ENCODE measurements at places on chromosomes 16 and 17.

DNA sequence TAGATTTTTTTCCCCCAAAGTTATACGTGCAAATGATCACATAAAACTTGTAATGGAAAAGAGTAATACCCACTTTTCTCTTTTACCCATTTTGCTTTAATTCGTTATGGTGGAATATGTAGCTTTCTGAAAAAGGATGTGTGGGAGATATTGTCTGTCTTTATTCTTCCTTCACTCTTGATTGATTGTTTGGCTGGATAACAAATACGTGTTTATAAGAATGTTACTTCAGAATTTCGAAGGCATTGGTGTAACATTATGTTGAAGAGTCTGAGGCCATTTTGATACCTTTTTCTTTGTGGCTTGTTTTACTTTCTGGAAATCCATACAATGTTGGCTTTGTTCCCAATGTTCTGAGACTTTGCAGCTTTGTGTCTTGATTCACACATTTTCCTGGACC lies 71.4 kb downstream of the BCAS3 start:
- no peak for DNase-seq

DNA sequence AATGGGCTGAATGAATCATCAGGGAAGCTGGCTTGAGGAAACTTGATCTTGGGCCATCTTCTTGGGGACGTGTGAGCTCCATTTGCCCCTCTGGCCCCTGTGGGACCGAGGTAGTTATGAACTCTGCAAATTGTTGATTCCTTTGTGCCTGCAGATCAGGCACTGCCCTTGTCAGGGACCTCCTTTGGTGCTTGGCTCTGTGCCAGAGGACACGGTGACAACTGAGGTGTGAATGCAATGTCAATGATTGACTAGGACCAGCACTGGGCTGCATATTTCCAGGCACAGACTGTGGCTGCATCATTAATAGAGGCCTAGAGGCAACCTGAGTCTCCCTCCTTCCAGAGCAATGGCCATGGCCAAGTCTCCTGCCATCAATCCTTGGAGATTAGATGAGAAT lies 23.8 kb downstream of the PDILT start:
- DNase-seq = no peak

DNA sequence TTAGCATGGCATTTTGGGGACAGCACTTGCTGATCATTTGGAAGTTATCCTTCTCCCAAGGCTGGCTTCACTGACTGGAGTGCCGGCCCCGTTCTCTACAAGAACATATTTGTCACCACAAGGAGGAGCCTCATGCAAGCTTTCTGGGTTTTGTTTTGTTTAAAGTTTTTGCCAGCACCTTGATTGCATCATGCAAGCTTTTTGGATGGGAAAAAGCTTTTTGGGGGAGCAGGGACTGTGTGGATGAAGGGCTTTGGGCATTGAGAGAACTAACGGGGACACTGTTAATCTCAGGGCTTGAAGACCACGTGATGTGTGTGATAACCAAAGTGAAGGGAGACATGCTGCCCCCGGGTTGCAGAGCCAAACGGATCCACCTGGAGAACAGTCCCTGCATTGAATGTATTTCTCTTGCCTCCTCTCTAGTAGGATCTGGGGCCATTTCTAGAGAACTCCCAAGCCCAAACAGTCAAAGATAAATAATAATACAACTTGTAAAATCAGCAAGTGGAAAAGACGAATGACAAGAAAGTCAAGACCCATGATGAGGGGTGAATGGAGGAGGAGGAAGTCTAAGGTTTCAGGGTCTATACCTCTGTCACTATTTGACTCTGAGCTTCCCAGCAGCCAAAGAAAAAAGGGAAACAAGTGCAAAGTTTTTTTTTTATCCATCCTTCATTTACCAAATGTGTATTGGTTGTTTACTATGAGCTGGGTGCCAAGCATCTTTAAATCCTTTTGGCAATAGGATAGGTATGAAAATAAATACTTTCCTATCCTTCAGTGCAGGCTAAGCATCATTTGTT lies 17.2 kb downstream of the TMEM114 start:
- DNase-seq = no peak

DNA sequence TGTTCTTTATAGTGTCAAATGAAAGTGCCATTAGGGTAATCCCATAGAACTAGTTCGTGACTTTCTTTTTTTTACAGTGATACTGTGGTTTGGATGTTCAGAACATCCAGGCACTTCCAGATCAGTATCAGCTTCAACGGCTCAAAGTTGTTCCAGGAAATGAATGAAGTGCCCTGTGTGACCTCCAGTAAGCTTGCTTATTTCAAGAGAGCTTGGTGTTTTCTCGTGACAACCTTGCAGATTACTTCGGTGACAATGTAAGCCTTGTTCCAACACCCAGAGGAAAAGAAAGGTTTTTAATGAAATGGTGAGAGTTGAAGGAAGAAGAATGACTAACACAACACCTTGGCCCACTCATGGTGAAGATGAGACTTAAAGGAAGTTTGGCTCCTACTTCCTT lies 16.0 kb upstream of the KCNJ16 start:
- no peak for DNase-seq

GRCh38 chr16:23072084-23072599 lies 77.1 kb downstream of the USP31 start:
- no peak for DNase-seq

GRCh38 chr16:82750068-82750467 lies 123.3 kb downstream of the CDH13 start:
- no peak for DNase-seq

DNA sequence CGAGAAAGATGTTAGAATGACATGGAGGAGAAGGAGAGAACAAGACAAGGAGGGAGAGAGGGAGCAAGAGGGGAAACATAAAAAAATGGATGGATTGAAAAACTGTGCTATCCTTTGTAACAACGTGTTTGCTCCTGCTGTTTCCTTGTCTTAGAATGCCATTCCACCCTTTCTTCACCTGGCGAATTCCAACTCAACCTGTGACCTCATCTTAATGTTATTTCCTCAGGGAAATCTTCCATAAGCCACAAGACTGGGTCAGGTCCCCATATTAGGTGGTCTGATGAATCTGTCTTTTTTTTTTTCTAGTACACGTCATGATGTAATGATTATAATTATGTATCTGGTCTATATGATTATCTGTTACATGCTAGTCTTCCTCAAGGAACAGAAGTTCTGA lies 195.0 kb upstream of the MAF start:
- DNase-seq = no peak

GRCh38 chr17:74430706-74431567 lies 951 bp upstream of the GPRC5C start:
- no peak for DNase-seq

- DNase-seq = no peak
Observed at GRCh38 chr17:58084317-58084981, 1.2 kb downstream of the DYNLL2 start.

GRCh38 chr17:35238821-35239220 lies 4.1 kb upstream of the SLFN5 start:
- no peak for DNase-seq

DNA sequence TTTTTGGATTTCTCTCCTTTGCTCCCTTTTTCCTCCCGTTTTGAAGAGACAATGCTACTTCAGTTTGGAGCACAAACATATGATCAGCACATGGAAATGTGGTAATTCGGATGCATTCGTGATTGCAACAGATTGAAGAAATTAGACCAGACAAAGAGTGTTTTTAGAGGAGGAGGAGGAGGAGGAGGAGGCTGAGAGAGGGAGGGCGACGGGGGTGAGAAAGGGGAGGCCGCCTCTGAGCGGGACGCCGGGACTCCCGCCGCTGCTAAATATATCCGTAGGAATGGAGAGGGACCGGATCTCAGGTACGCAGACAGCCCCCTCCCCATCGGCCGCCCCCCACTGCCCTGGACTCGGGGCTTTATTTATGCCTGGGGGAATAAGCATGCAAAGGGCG lies 179.3 kb downstream of the SEC14L1 start:
- DNase-seq = no peak

DNA sequence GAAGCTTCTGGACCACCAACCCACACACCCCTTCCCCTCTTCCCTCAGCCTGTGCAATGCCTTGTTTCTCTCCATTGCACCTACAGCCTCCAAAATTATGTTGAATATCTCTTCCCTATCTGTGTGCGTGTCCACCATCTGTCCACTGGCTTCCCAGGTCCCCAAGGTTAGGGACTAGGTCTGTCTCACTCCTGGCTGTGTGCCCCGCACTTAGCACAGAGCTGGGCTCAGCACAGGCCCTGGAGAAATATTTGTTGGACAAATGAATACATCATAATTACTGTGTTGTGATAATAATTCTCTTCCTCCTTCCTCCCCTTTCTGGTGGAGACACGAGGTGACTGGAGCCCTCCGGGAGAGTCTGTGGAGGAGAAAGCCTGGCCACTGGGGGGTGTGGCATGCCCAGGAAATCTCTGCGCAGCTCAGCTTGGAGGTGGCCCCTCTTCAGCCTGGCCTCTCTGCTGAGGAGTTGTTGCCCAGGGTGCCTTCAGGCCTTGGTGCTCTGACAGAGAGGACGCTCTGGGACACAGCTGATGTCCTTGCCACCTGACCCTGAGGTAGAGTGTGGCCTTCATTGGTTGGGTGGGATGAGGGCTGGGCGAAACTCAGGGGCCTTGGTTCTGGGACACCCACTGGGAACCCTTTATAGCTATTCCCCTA lies 3.3 kb upstream of the BRD7 start:
- DNase-seq = no peak

DNA sequence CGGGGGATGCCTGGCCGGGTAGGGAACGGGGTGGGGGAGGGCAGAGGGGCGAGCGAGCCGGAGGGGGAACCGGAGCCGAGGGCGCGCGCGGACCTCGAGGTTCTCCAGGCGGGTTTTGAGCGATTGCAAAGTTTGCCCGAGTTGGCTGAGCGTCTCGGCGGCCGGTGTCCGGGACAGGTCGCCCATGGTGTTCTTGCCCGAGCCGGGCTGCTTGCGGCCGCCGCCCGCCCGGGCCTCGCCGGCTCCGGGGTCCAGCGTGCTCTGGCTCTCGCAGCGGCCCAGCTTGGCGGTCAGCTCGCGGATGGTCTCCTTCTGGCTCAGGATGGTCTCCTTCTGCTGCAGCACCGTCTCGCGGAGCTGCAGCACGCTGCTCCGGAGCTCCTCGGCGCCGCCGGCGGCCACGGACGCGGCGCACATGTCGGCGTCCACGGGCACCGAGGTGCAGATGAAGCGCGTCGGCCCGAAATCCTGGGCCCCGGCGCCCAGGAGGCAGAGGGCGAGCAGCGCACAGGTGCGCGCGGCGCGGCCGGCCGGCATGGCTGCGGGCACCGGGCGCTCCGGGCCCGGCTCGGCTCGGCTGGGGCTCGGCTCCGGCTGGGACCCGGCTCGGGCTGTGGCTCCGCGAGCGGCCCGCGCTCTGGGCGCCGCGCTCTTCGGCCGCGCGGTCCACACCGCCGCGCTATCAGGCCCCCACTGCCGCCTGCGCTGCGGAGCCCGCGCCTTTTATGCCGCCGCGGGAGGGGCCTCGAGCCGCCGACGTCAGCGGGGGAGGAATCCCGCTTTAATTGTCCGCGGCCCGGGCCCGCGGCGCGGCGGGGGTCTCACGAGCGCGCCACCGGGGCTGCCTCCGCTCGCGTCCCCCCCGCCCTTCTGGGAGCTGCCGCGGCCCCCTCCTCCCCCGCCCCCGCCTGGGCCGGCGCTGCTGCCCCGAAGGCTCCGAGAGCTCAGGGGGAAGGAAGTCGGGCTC lies at the start of gene NPTX1:
TSS of gene NPTX1 (minus strand) at position 698 of the 967 bp plus-strand sequence. CDS start at position 537, 161 bp downstream.
- no peak for DNase-seq

DNA sequence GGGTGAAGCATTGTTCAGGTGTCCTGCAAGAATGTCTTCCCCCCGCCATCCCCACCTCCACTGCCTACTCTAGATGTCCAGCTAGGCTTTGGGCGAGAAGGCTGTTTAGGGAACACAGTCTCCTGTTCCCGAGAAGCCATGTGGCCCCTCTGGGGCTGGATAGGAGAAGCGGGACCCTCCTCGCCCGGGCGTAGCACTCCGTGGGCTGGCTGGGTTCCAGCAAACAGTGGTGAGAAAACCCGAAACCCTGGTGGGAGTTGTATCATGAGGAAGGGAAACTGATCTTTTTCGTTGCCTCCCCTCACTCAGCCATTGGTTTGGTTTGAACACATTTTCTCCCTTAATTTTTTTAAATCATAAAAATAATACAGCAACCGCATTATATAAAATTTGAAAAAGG lies 56.6 kb downstream of the IRF8 start:
- no peak for DNase-seq

- DNase-seq = no peak
Observed at GRCh38 chr17:74206332-74206818, 2.9 kb downstream of the RPL38 start.

GRCh38 chr17:52134641-52135040 lies 23.9 kb downstream of the CA10 start:
- DNase-seq = no peak

DNA sequence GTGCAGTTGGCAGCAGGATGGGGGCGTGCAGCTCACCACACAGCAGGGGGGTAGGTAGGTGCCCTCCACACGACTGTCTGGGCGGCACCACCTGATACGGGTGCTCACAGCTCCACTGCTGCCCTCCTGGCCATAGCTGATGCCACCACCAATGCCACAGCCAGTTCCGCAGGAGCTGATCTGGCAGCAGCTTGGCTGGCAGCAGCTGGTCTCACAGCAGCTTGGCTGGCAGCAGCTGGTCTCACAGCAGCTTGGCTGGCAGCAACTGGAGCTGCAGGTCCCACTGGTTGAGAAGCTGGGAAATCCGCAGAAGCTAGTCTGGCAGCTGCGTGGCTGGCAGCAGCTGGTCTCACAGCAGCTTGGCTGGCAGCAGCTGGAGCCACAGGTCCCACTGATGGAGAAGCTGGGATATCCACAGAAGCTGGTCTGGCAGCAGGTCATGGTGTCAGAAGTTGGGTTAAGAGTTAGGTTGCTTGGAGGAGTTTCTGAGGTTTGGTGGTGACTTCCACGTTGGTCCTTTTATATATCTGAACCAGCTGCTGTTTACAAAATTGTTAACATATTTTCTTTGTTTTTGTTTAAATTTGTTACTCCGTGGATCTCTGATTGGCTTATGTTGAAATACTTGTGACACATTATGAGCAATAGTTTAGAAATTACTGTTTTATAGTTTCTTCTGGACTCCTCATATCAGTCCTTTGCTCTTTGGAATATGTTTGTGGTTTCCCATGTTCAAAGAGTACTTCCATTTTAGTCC lies at the start of gene KRTAP1-5:
TSS of gene KRTAP1-5 (minus strand) at position 494 of the 757 bp plus-strand sequence. CDS start at position 441, 53 bp downstream.
- DNase-seq = no peak

DNA sequence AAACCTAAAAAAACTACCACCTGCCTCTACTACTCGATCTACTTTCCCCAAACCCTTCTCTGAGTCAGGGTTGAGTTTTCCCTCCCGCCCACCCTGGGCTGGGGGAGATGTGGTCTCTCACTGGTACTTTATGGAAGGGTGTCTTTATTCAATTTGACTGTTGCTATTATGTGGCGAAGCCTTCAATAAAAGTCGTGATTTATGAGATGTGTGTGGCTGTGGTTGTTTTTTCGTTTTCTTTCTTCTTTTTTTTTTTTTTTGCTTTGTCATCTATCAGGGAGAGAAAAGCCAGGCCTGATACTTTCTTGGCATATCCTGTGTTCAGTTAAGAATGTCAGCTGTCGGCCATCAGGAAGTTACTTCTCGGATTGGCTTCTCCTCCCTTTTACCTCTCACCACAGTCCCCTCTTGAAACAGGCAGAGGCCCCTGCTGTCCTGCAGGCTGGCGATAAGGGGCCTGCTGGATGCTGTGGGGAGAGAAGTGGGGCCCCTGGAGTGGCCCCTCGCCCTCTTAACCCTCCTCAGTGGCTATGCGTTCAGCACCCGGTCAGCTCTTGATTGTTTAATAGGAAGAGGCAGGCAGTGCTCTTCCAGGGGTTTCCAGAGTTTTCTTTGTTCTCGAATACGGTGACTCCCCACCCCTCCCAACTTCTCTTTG lies 123.0 kb downstream of the MSI2 start:
- DNase-seq = no peak

GRCh38 chr17:35912339-35912912 lies 18.1 kb downstream of the RDM1 start:
- DNase-seq = no peak

Measured in stimulated activated CD4-positive, alpha-beta T cell treated with anti-CD3 and anti-CD28 coated beads, TNF-alpha, amount 100 ng/mL, for 4 hours (primary cell).